Activated CD8-positive, alpha-beta memory T cell treated with anti-CD3 and anti-CD28 coated beads for 4 hours (primary cell): ENCODE measurements at places on chromosomes 7 and 10.

- no peak for DNase-seq
Observed at GRCh38 chr10:47058032-47058702, 146.9 kb downstream of the PTPN20 start.

DNA sequence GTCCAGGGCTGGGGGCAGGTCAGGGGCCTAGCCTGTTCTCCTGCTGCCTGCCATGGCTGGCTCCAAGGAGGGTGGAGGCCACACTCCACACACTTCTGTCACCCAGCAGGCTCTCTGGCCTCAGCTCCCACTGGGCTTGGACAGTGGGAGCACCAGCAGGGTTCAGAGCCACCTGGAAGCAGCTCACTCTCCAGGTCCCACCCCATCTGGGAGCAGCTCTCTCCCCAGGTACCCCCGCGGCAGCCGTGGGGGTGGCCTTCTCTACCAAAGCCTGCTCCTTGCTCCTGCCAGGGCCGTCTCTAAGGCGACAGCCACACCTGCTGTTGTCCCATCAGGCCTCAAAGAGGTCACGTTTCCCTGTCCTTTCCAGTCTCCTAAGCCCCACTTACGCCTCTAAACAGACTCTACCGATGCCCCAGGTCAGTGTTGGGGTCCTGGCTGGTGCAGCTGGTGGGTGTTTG, 142.5 kb upstream of the RET start:
- no peak for DNase-seq

GRCh38 chr10:123402021-123402420, 247.8 kb downstream of the BUB3 start:
- DNase-seq = no peak

GRCh38 chr10:126650161-126650560, 20.3 kb downstream of the C10orf90 start:
- DNase-seq = no peak

DNA sequence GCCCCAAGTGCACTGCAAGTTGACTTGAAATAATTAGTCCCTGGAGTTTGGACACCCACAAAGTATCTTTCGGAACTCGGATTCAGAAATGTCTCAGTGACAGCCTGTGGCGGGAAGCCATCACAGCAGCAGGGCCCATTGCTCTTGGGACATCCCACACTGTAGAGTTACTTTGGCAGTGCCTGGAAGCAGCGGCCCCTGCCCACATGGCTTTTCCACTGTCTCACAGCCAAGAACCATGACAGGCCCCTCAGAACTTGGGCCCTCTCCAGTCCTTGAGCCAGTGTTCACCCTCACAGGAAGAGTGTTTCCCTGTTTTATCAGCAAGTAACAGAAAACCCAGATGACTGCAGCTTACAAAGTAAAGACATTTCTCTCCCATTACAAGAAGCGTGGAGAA, 477.0 kb upstream of the GALNT17 start:
- DNase-seq = no peak

DNA sequence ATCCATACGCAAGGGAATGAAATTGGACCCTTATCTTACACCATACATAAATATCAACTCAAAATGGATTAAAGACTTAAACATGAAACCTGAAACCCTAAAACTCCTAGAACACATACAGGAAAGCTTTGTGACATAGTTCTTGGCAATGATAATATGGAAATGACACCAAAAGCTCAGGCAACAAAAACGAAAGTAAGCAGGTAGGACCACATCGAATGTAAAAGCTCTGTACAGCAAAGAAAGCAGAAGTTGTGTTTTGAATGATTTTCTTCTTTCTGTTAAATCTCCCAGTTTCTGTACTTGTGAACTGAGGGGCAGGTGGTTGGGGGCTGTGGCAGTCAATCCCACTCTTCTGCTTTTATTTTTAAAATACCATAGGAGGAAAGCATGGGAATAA, 368.4 kb upstream of the PODXL start:
- no peak for DNase-seq

DNA sequence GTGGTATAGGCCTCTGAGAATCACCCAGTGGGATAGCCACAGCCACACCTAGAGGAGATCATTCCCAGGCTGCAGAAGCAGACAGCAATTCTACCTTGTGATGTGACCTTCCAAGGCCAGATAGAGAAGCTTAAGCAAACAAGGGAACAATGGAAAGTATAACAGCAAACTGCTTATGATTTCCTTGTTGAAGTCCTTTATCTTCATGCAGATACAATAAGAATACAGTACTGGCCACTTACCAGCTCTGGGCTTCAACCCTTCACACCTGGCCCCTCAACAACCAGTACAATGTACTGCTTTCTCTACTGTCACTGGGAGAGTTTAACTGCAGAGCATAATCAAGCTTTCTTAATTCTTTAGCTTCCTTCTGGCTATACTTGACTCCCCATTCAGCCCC, 22.6 kb upstream of the DDX50 start:
- no peak for DNase-seq

DNA sequence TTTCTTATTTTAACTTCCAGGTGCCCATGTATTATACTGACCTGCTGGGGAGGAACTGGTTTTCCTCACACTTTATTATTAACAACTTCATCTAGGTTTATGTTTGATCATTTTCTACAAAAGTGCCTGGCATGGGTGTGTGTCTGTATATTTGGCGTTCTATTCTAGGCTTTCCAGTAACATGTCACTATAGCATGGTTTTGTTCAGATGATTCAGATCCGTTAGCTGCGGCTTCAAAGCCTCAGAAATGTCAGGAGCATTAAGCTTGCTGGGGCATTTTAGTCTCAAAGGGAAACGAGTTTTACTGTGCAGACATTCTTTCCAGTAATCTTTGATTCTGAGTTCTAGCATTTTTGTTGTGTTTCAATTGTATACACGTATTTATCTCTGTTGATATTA, 2.3 kb downstream of the INPP5A start:
- DNase-seq = no peak

DNA sequence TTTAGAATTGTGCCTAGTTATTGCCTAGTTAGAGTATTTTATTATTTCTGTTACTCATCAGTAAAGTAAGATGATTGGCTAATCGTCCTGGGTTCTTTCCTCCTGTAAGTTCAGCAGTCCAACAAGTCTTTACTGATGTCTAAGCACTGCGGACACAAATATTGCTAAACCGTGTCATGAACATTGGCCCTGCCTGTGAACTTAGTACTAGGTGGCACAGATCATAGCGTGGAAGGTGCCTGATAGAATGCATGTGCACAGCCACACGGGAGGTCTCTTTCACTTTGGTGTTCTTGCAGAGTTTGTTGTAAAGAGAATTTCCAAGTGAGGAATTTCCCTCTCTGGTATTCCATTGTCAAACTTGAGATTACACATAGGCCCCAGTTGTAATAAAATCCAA, 38.0 kb downstream of the RBM33 start:
- DNase-seq = no peak

- DNase-seq = no peak
Observed at GRCh38 chr10:7529638-7530037, 118.8 kb upstream of the SFMBT2 start.

DNA sequence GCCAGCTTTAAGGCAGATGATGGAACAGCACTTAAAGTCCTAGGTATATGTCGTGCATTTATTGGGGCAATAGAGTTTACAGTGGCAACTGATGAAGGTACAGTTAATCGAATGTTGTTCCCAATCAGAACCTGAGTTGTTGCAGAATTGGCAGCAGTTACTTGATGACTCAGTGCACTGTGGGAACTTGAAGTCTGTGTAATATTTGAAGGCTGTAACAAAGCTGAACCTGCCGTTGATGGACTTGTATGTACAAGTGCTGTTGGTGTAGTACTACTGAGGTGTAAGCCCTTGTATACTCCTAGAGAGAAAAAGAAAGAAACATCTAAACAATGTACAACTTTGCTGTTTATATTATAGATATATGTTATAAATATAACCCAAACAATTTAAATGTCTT, 75.3 kb downstream of the EPC1 start:
- DNase-seq = no peak

DNA sequence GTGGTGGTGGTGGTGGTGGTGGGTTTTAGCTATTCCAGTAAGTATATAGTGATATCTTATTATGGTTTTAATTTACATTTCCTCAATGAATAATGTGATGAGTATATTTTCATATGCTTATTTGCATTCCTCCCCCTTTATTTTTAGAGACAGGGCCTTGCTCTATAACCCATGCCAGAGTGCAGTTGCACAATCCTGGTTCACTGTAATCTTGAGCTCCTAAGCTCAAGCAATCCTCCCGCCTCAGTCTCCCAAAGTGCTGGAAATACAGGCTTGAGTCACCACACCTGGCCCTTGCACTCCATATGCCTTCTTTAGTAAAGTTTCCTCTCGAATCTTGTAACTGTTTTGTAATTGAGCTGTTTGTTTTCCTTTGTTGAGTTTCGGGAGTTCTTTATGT, 577.7 kb upstream of the AUTS2 start:
- DNase-seq = no peak

DNA sequence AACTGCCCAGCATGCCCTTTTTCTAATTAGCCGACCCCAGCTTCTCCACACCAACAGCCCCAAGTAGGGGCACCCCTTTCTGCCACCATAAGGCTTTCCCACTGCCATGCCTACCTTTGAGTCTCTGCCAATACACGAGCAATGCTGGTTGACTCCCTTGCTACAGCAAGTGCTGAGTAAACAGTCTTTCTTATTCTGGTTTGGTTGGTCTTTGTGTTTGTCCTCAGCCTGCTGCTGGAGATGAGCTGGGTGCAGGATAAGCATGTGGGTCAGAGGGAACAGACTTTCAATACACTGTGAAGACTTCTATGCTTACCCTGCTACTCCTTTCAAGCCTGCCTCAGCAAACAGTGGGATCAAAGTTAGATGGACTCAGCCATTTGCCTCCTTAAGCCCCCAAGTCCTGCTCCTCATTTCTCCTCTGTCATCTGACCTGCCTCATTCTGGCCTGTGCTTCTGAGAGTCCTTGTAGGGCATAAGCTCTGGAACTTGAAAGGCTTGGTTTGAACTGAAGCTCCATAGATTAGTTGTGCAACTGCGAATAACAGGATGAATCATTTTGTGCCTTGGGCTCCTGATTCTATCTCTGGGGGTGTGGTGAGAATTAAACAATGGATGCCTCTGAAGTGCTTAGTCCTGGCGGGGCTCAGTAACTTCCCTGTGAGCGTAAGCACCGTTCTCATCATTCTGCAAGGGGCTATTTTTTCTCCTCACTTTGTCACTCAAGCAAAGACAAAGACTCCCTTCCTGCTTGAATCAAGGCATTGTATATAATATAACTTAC, 533.8 kb upstream of the DPP6 start:
- DNase-seq = no peak

- no peak for DNase-seq
Observed at GRCh38 chr10:93873420-93874115, 20.2 kb upstream of the SLC35G1 start.

GRCh38 chr7:17152721-17153120, 145.7 kb upstream of the AHR start:
- DNase-seq = no peak

DNA sequence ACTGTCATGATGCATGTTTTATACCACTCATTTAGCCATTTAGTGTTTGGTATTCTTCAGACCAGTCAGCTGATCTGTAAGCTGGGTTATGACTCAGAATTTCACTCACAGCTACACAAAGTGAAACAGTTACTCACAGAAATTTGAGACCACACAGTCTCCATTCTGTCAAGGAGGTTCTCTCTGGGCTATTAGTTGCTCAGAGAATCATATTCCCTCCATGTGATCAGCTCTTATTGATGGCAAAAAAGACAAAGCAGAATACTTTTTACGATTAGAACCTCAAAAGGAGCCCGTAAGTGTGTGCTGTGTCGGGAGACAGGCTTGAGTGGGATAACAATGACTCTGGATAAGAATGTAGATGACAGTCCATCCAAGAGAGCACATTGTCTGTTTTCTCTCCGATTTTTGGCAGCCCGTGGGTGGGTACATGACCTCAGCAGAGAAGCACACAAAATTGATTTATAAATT, 277.6 kb upstream of the SORCS1 start:
- no peak for DNase-seq

DNA sequence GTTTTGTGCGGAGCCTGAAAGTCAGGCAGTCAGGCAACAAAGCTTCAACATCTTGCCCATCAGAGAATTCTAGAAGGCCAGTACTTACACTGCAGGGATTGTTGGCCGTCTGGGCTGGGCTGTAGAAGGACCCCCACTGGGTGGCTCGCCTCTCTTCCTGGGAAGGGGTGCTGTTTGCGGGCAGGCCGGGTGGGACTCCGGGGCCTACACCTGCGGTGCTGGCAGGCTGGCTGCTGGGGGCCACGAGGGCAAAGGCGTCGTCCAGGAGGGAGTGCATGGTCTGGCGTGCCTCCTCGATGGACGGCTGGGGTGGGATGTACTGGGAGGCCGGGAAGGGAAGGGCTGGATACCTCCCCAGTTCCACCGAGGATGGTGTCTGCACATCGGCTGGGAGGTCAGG, 63.1 kb upstream of the ATP6V0A4 start:
- DNase-seq = no peak
